Mammary epithelial cell (primary cell): ENCODE measurements at places on chromosomes 1 and 21. TPM values are rescaled to one million over a fixed set of nuclear protein-coding genes. Genes with fewer than 3 reads are reported as not detected.

Gene ACTL8
- not detected in 2 replicates for total RNA-seq

Gene TEDDM1
- not detected for total RNA-seq

DNA sequence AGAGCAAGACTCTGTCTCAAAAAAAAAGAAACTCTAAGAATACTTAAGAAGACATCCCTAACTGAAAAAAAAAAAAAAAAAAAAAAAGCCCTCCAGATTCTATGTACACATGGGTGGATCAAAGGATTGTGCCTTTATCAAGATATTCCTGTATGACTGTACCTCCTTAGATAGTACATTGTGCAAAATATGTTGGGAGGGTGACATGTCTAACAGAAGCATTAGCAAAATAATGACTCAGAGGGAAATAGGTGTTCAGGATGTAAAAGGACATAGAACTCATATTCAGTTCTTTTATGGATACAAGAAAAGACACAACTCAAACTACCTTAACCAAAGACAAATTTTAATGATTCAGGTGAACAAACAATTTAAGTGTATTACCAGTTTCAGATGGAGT is 269.8 kb upstream of the KAZN start:
- no peak for DNase-seq

DNA sequence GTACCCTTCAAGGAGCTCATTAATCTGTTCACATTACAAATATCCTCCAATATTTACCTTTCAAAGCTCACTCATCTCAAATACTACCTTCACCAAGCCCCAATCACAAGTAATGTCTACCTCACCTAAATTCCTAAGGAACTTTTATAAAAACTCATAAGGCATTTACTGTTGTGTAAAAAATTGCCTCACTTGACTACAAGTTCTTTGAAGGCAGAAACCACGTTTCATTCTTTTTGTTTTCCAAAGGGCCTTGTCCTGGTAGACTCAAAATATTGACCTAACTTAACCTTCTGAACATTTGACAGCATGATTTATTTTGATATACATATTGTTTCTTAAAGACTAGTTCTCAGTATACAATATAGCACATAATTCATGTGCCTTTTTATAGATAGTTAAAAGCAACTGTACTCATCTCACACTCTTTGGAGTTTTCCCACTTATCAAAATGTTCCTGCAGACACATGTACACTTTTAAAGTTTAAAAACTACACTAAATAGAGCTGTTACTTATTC is 2.5 kb downstream of the USP33 start:
- no peak for DNase-seq

DNA sequence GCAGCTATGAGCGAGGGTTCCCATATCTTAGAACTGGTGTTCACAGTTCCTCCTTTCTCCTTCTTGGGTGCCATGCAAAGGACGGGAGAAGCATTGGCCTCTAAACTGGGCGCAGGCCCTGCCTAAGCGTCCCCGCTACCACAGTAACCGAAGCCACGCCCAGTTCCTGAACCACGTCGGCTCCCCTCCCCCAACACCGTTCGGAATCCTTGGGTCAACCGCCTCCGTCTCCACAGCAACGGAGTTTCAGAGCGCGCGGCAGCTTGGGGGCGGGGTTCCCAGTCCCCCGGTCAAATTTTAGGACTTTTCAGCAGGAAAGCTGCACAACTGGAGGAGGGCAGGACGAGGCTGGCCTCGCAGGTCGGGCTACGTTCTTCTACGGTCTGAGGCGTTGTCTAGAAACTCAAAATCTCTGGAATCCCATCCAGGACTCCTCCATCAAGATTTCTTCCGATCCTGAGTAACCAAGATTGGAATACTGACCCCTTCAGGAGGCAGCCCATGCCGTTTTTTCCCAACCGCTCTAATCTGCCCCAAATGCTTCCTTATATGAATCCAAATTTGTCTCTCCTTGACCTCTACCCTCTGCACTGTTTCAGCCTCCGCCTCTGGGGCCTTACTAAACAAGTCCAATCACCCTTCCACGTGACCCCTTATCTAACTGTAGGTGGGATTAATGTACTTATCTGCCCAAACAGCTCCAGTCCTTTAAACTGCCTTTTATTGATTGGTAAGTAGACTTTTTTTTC is at the start of gene SPAG17:
Gene SPAG17, minus strand, starts transcription at position 145 of the 749 bp plus-strand sequence. Its CDS starts 71 bp downstream, at position 74.
- peak; percentile 5 for DNase-seq
